ENCODE measurements at places on chromosomes 1 and 21. TPM values are rescaled to one million over a fixed set of nuclear protein-coding genes. Genes with fewer than 3 reads are reported as not detected.

The KPRP gene
- not detected for total RNA-seq

The CFAP57 gene
- total RNA-seq: 0.20 TPM

The ZMYND12 gene
- 0.63 TPM for total RNA-seq

The SH3D21 gene
- 2.7 TPM for total RNA-seq

The RABGAP1L gene
- total RNA-seq: 5.2 TPM

The KRTAP19-5 gene
- not detected for total RNA-seq

The FAM20B gene
- 14.9 TPM for total RNA-seq

The CAPZA1 gene
- 80.7 TPM for total RNA-seq

The GBP6 gene
- not detected for total RNA-seq

Measured in A549 treated with AZD2906 at 1 μM for 4 hours (cell line).